Aorta (tissue), 5 donors: ENCODE measurements at places on chromosomes 7 and 10. TPM values are rescaled to one million over a fixed set of nuclear protein-coding genes. Genes with fewer than 3 reads are reported as not detected.
A peak's percentile ranks its signal among the peaks of the same experiment; 100 is the strongest.

DNA sequence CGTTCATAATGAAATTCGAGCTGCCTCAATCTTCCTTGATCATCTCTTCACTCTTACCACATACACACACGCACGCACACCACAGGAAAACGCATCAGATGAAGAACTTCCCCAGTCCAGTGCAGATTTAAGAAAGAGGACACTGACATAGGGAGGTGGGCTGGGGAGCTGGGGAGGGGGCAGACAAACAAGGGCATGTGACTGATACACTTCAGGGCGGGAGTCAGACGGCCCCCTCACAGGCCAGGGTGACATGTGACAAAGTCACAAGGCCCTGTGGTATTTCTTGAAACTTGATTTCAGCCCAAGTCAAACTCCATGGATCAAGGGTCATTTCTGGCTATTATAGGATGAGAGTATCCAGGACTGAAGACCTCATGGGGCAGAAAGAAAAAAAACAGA lies 82.6 kb downstream of the KCNMA1 start:
- peak overlapping the region; percentile 43 for H3K27ac ChIP-seq
- peaks cover 8% of the 10 kb centered on the region for H3K4me1 ChIP-seq
- DNase-seq = peak; percentile 84
- no peaks in the 10 kb centered on the region for H3K36me3 ChIP-seq
- H3K4me3 ChIP-seq = no peak overlapping the region

- no peaks in the 10 kb centered on the region for H3K36me3 ChIP-seq
- H3K4me1 ChIP-seq = no peaks in the 10 kb centered on the region
- H3K27ac ChIP-seq = no peak overlapping the region
- DNase-seq = no peak
- H3K4me3 ChIP-seq = no peak overlapping the region
Measured at GRCh38 chr7:148711191-148712102, 12.7 kb downstream of the CUL1 start.

DNA sequence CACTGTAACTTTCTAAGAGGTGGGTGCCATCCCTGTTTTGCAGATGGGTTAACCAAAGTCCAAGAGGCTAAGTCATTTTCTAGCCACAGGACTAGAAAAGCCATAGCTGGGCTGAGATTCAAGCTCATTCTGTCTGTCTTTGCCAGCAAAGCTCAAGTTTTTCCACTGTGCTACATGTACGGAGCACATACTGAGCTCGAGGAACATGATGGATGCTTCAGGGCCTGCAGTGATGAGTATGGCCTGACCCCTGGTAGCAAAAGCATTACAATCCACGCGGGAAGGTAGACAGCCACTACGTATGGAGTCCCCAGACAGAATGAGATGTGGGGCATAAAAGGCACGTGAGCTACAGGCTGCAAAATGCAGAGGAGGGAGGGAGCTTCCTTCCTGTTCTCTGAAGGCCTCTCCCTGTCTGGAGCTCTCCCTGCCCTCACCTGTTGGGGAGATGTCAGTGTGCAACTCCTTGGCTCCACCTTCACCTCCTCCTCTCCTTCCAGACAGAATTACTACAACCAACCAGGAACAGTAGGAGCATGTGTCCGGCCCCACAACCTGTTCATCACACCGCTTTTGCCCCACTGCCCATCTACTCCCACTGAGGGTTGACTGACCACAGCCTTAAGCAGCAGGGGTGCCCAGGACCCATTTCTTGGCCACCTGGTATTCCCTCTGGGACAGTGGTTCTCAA lies 16.4 kb downstream of the ITPRIP start:
- no peak overlapping the region for H3K4me3 ChIP-seq
- no peak overlapping the region for H3K27ac ChIP-seq
- no peaks in the 10 kb centered on the region for H3K27me3 ChIP-seq
- H3K4me1 ChIP-seq = no peaks in the 10 kb centered on the region
- no peak for DNase-seq

GRCh38 chr7:87530126-87530525 lies 54.6 kb upstream of the ABCB4 start:
- no peaks in the 10 kb centered on the region for H3K4me1 ChIP-seq
- no peak overlapping the region for H3K4me3 ChIP-seq
- no peak overlapping the region for H3K27ac ChIP-seq
- H3K36me3 ChIP-seq = no peaks in the 10 kb centered on the region

DNA sequence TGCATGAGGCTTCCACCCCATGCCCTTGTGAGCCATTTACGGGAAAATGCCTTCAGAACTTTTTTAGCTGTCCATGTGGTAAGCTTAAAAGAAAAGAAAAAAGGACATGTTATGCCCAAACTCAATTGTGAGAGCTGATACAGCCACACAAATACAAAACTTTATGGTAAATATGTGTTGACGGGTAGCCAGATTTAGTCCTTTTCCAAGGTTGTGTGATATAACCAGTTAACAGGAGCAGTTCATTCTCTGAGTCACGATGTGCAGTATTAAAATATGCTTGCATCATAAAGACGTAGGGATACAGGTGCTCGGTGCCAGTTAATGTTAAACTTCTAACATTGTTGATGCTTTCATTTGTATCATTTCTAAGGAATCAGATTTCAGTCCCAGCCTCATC lies 350.4 kb downstream of the DNAJB6 start:
- no peak for DNase-seq
- no peaks in the 10 kb centered on the region for H3K27me3 ChIP-seq
- H3K36me3 ChIP-seq = no peaks in the 10 kb centered on the region
- no peaks in the 10 kb centered on the region for H3K4me1 ChIP-seq
- no peak overlapping the region for H3K27ac ChIP-seq

- H3K27me3 ChIP-seq = no peaks in the 10 kb centered on the region
- peaks cover 8% of the 10 kb centered on the region for H3K4me1 ChIP-seq
- no peak overlapping the region for H3K4me3 ChIP-seq
- no peak for DNase-seq
Measured at GRCh38 chr10:17138460-17139042, 8.9 kb upstream of the CUBN start.

Gene ADAM12
- total RNA-seq = 9.4 TPM

- H3K4me3 ChIP-seq = no peak overlapping the region
- H3K4me1 ChIP-seq = peaks cover 4% of the 10 kb centered on the region
- no peaks in the 10 kb centered on the region for H3K27me3 ChIP-seq
- DNase-seq = no peak
Measured at GRCh38 chr10:104447906-104448305, 94.3 kb downstream of the CFAP58 start.

DNA sequence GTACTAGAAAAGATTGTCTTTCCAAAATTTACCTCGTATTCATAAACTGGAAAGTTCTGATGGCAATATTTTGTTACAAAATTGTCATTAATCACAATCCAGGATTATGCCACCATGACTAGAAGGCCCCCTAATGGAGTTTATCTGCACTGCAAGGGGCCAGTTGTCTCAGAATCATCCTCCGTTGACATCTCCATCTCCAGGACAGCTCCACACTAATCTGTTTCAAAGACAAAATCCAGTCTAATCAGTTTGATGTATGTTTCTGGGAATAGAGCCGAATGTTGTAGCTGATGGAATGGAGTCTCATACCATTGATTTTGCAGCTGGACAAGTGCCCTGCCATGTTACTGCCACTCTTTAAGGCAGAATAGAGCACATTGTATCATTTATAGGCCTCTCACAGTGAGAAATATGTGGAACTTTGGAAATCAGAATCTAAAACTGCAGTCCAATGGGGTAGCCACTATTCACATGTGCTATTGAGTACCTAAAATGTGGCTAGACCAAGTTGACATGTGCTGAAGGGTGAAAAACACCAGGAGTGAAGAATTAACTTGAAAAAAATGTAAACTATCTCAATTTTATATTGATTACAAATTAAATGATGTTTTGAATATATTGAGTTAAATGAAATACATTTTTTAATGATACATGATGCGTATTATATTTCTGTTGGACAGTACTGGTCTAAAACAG lies 38.3 kb upstream of the TOMM7 start:
- peaks cover 9% of the 10 kb centered on the region for H3K4me1 ChIP-seq
- H3K27ac ChIP-seq = no peak overlapping the region
- DNase-seq = no peak
- H3K4me3 ChIP-seq = no peak overlapping the region

Gene TECPR1
- total RNA-seq = 48.0 TPM

Gene TMEM178B
- total RNA-seq = 0.42 TPM

Gene ANK3
- 24.3 TPM for total RNA-seq

- H3K4me1 ChIP-seq = no peaks in the 10 kb centered on the region
- no peaks in the 10 kb centered on the region for H3K27me3 ChIP-seq
- H3K27ac ChIP-seq = no peak overlapping the region
Measured at GRCh38 chr7:103689255-103689654, 243.2 kb upstream of the SLC26A5 start.

Gene CUBN
- total RNA-seq = 5.2 TPM

DNA sequence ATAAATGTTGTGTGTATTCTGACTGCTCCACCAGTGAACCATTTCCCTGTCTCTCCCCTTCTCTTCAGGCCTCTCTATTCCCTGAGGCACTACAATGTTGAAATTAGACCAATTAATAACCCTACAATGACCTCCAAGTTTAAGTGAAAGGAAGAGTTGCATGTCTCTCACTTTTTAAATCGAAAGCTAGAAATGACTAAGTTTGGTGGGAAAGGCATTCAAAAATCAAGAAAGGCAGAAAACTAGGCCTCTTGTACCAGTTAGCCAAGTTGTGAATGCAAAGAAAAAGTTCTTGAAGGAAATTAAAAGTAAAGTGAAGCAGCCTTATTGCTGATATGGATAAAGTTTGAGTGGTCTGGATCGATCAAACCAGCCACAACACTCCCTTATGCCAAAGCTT lies 198.3 kb upstream of the YAE1 start:
- DNase-seq = no peak
- H3K4me1 ChIP-seq = no peaks in the 10 kb centered on the region
- no peaks in the 10 kb centered on the region for H3K27me3 ChIP-seq
- H3K36me3 ChIP-seq = no peaks in the 10 kb centered on the region
- H3K4me3 ChIP-seq = no peak overlapping the region

DNA sequence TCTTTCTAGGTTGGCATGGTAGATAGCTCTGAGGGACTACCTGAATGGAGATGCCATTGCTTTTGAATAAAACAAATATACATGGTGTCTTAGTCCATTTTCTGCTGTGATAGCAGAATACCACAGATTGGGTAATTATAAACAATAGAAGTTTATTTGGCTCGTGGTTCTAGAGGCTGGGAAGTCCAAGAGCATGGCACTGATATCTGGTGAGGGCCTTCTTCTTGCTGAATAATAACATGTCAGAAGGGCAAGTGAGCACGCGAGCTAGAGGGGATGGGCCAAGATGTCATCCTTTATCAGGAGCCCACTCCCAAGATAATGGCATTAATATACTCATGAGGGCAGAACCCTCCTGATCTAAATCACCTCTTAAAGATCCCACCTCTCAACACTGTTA lies 21.9 kb downstream of the SGPL1 start:
- no peak for DNase-seq
- no peak overlapping the region for H3K27ac ChIP-seq
- peaks cover 3% of the 10 kb centered on the region for H3K36me3 ChIP-seq
- no peak overlapping the region for H3K4me3 ChIP-seq

Gene SLC26A3
- total RNA-seq = not detected

Gene NODAL
- total RNA-seq = not detected

Gene AGR3
- not detected for total RNA-seq

Gene ZNF92
- 8.0 TPM for total RNA-seq

DNA sequence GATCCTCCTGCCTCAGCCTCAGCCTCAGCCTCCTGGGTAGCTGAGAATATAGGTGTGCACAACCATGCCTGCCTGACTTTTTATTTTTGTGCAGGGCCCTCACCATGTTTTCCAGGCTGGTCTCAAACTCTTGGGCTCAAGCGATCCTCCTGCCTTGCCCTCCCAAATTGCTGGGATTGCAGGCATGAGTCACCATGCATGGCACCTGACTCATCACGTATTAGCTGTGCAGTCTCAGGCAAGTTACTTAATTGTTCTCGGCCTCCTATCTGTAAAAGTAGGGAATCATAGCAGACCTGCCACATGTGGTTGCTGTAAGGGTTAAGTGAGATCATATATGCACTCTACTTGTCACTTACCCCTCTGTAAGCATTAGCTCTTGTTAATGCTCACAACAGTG lies 117.2 kb downstream of the ANLN start:
- H3K27ac ChIP-seq = no peak overlapping the region
- no peak for DNase-seq
- no peak overlapping the region for H3K4me3 ChIP-seq
- H3K36me3 ChIP-seq = no peaks in the 10 kb centered on the region

GRCh38 chr7:37768611-37769010 lies 79.8 kb upstream of the NME8 start:
- H3K27me3 ChIP-seq = no peaks in the 10 kb centered on the region
- H3K4me1 ChIP-seq = no peaks in the 10 kb centered on the region
- no peak overlapping the region for H3K27ac ChIP-seq
- DNase-seq = no peak
- H3K4me3 ChIP-seq = no peak overlapping the region

- H3K27me3 ChIP-seq = peaks cover 1% of the 10 kb centered on the region
- H3K4me3 ChIP-seq = no peak overlapping the region
- no peak overlapping the region for H3K27ac ChIP-seq
Measured at GRCh38 chr7:69067397-69067796, 530.9 kb upstream of the AUTS2 start.

Gene SPRN
- total RNA-seq = not detected

Gene ANKRD2
- 0.78 TPM for total RNA-seq

Gene SLC35G1
- total RNA-seq = 3.3 TPM

Gene EFCAB10
- not detected for total RNA-seq

GRCh38 chr10:125217990-125218675 lies 57.8 kb upstream of the CTBP2 start:
- H3K36me3 ChIP-seq = no peaks in the 10 kb centered on the region
- H3K4me3 ChIP-seq = no peak overlapping the region
- DNase-seq = no peak
- H3K4me1 ChIP-seq = no peaks in the 10 kb centered on the region

DNA sequence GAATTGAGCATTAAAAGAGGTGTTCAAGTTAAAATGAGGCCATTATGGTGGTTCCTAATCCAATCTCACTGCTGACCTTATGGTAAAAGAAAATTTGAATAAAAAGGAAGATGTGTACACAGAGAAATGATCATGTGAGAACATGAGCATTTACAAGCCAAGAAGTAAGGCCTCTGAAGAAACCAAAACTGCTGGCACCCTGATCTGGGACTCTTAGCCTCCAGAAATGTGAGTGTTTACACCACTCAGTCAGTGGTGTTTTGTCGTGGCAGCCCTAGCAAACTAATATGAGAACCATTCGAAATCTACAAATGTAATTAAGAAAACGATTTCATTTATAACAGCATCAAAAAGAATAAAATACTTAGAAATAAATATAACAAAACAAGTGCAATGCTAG lies 6.8 kb upstream of the PLXDC2 start:
- H3K4me3 ChIP-seq = no peak overlapping the region
- no peak for DNase-seq
- H3K27me3 ChIP-seq = no peaks in the 10 kb centered on the region
- H3K27ac ChIP-seq = no peak overlapping the region
- H3K36me3 ChIP-seq = no peaks in the 10 kb centered on the region
- H3K4me1 ChIP-seq = no peaks in the 10 kb centered on the region

GRCh38 chr7:155408651-155409586 lies 49.0 kb upstream of the EN2 start:
- DNase-seq = no peak
- no peaks in the 10 kb centered on the region for H3K27me3 ChIP-seq
- H3K27ac ChIP-seq = no peak overlapping the region
- no peaks in the 10 kb centered on the region for H3K36me3 ChIP-seq

Gene TMEM139
- total RNA-seq = 0.32 TPM

Gene PGAM2
- 4.1 TPM for total RNA-seq
